Activated CD4-positive, alpha-beta T cell treated with anti-CD3 and anti-CD28 coated beads, Interleukin-2, amount 50 U/mL, for 24 hours (primary cell): ENCODE measurements at places on chromosomes 11 and 22.

DNA sequence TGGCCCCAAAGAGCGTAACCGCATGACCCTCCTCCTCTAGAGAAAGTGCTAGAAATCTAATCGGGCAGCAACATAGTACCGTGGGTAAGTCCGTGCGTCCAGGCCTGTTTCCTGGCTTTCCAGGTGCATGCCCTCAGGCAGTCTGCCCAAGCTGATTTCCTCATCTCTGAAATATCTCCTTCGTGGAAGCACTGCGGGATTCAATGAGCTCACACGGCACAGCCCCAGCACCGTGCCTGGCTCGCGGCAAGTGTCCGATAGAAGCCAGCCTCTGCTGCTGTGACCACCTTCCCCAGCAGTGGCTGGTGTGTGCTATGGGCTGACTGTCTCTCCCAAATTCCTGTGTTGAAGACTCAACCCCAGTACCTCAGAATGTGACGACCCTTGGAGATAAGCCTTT, 20.7 kb downstream of the RPUSD4 start:
- DNase-seq, result no peak

DNA sequence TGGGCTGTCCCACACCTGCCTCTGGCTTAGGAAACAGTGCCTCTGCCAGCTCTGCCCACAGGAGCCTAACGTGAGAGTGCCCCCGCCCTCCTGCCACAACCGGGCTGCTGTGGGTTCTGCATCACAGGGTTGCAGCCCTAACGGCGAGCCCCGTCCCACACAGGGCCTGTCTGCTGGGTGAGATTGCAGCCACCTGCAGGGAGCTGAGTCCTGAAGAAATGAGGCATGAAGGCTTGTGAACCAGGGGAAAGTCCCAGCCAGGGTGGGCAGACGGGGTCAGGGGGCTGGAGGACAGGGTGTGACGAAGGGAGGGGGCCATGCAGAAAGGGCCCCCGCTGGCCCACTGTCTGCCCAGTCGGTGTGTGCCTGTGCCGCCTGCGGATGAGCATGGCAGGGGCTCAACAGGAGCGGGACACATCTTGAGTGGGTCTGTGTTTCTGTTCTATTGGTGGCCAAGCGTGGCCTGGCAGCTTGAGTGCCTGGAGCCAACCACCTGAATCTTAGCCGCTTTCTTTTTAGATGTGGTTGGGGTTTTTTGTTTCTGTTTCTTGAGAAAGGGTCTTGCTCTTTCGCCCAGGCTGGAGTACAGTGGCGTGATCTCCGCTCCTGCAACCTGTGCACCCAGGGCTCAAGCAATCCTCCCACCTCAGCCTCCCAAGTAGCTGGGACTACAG, 38.9 kb downstream of the CTTN start:
- no peak for DNase-seq

GRCh38 chr22:43011079-43011478, 3.9 kb downstream of the PACSIN2 start:
- no peak for DNase-seq

DNA sequence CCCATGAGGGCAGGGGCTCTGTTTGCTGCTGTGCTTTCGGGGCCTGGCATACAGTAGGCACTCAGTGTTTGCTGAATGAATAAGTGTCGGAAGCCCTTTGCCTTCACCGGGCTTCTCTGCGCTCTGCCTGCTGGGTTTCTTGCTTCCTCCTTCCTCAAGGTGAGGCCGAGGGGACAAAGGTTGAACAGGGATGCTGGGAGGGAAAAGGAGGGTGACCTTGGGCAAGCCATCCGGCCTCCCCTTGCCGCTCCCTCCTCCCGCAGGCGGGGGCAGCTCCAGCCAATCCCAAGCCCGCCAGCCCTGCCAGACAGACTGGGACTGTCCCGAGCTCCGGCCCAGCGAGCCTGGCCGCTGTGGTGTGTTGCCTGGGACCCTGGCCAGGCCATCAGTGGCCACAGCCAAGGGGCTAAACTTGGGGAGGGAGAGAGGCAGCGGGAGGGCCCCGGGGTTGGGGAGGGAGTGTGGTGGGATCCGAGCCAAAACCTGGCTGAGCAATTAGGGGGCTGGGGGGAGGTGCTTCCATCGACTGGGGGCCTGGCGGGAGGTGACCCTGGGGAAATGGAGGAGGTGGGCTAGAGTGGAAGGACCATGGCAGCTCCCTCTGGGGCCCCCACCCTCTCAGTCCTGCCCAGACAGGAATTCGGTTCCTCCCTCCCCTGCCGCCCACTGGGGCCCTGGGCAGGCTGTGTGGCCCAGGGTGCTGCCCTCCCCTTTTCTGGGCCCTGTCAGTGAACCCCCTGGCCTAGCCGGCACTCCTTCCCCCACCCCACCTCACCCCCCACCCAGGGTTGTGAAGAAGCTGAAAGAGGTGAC, 3.4 kb upstream of the RCOR2 start:
- no peak for DNase-seq

- DNase-seq, result no peak
These were observed 10.9 kb downstream of the USP2 start for GRCh38 chr11:119370486-119371046.

DNA sequence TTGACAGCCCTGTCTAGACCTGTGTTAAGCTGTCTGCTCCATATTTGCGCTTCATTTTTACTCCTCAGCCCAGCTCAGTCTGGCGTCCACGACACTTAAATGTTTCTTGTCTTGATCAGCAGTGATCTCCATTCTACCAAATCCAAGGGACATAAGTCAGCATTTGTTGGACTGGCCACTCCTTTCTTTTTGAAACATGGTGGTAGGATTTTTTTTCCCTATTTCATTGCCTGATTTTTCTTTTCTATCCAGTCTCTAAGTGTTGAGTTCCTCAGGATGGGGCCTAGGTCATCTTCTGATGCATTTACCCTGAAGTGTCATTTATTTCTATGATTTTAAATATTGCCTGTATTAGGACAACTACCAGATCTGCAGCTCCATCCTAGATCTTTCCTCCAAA, 873 bp downstream of the NCAPH2 start:
- no peak for DNase-seq
